Right renal cortex interstitium (tissue), 3 donors: ENCODE measurements at places on chromosomes 2 and 18. TPM values are rescaled to one million over a fixed set of nuclear protein-coding genes. Genes with fewer than 3 reads are reported as not detected.

DNA sequence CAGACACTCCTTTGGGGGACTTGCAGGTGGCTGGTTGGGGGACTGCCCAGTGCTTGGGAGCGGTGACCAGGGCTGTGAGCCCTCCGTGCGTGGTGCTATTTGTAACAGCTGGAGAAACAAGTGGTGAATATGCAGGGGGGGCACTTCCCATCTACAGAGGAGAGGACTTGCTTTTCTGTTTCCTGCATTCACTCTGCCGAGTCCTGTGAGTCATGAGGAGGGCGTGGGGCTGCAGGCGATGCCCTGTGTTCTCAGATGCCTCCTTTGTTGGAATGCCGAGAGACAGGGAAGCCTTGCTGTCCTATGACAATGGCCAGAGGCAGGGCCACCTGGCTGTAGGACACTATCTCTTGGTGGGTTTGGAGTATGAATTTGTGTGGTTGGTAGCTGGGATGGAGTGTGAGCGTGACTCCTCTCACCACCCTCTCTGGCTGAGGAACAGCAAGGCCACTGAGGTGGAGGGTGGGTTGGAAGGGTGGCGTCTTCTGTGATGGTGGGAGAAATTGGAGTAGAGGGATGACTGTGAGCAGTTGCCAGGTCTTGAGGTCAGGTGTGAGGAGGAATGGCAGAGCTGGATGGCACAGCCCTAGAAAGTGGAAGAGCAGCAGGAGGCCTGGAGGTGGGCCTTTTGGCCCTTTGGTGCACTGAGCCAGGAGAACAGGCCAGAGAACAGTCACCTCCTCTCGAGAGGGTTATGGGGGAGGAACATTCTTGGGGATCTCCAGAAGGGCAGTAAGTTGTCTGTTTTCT, 24.3 kb downstream of the FHOD3 start:
- DNase-seq = no peak

DNA sequence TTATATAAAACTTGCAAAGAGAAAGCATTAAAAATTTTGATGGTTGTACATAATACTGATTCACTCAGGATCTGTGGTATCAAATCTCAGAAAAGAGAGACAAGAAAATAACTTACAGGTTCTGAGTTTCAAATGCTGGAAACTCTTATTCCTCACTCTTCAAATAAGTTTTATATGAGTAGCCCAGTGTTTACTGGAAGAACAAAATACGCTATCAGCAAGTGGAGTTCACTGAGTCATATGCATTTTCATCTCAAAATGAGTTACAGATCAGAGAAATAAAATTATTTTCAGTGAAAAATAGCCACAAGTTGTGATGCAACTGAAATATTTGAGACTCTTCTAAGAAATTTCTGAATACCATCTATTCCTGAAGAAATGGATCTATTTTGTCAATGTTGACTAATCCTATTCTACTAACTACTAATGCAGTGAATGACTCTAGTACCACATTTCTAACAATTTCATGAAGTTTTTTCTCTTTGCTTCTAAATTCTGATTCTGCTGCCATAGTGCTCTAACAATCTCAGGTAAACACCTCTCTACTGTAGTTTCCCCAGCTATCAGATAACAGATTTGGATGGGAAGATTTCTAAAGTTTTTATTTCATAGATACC, 391.7 kb downstream of the ZEB2 start:
- DNase-seq = no peak

GRCh38 chr2:6927186-6927585, 10.0 kb downstream of the RNF144A start:
- DNase-seq = no peak

- no peak for DNase-seq
Observed at GRCh38 chr2:27121906-27122305, 1.7 kb upstream of the ABHD1 start.

- no peak for DNase-seq
Observed at GRCh38 chr2:225502971-225503370, 103.5 kb downstream of the NYAP2 start.

DNA sequence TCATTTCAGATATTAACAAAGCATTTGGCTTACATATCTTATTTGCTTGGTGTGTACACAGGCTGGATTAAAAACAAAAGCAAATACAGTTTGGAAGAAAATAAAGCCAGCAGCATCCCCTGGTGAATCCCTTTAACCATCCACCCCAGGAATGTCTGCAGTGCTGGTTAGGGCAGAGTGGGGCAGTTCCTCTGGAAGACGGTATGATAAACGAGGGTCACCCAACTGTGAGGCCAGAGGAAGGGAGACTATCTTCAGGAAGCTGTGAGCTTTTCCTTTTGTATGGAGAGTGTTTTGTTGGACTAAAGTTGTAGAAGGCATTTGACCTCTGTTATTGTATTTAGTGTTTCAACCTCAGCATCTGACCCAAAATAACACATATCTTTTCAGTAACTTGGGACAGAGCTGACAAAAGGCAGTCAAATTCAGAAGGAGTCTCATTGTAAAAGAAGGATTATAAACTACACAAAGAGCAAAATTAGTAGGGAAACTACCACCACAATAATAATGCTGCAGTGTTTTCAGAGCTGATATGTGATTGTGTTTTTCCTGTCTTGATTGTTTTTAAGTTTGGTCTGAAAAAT, 159.1 kb downstream of the FMNL2 start:
- no peak for DNase-seq

DNA sequence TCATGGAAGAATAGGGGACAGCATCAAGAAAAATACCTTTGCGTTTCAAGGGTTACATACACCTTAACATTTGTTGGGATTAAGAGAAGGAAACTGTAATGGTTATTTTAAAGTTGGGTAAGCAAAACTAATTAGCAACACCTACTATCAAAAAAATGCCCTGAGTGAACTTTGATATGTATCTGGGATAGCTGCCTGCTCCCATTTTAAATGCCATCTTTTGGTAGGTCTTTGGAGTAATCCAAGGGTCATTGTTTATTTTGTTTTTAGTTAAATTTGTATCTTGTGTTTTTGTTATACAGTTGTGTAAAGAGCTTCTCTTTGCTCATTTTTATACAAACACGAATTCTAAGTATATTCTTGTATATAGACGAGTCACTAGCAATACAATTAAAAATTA, 9.9 kb downstream of the PTPN4 start:
- DNase-seq = no peak

DNA sequence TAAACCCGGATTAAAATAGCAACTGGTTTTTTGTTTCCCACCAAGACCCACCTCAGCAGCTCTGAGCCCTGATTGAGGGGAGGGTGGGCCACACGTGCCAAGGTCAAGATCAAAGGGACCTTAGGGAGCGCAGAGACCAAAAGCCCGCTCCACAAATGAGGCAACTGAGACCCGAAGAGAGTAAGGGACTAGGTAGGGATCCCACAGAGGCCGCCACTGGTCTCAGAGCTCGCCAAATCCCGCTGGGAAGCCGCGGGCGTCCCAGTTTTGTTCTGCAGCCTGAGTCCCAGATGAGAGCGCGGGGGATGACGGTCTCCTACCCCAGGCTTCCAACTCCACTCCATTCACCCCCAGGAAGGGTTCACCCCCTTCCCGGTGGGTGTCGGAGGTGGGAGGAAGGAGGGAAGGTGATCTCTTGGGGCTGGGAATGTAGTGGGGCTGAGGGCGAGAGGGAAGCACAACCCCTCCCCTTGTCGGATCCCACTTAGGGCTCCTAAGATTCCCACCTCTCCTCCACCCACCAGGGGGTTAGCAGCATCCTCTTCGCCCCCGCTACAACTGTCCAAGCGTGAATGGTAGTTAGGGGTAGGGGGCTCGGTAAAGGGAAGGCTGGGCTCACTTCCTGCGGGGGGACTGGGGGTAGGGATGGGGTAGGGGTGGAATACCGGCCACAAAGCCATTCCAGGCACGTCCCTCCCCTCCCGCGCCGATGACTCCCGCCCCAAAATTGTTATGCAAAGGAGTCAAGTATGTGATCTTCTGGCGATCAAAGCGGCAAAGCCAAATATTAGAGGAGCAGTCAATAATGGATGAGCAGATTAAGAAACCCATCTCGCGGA, 7.3 kb upstream of the EN1 start:
- no peak for DNase-seq

- DNase-seq = no peak
Observed at GRCh38 chr2:64212801-64213321, 68.6 kb upstream of the PELI1 start.

- no peak for DNase-seq
Observed at GRCh38 chr2:31523871-31524492, 56.8 kb downstream of the SRD5A2 start.

GRCh38 chr2:218733171-218734021, 22.8 kb downstream of the TTLL4 start:
- DNase-seq = no peak

DNA sequence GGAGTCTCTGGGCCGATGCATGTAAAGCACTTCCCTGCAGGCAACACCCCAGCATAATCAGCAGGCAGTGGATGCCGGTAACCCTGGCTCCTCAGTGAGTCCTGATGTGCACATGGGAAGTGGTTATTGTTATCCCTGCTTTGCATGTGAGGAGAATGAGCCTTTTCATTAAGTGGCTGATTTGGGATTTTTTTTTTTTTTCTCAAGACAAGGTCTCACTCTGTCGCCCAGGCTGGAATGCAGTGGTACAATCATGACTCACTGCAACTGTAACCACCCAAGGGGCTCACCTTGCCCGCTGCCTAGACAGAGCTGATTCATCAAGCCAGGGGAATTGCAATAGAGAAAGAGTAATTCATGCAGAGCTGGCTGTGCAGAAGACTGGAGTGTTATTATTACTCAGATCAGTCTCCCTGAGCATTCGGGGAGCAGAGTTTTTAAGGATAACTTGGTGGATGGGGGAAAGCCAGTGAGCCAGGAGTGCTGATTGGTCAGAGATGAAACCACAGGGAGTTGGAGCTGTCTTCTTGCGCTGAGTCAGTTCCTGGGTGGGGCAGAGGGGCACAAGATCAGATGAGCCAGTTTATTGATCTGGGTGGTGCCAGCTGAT, 95.4 kb downstream of the SOCS6 start:
- DNase-seq = no peak

DNA sequence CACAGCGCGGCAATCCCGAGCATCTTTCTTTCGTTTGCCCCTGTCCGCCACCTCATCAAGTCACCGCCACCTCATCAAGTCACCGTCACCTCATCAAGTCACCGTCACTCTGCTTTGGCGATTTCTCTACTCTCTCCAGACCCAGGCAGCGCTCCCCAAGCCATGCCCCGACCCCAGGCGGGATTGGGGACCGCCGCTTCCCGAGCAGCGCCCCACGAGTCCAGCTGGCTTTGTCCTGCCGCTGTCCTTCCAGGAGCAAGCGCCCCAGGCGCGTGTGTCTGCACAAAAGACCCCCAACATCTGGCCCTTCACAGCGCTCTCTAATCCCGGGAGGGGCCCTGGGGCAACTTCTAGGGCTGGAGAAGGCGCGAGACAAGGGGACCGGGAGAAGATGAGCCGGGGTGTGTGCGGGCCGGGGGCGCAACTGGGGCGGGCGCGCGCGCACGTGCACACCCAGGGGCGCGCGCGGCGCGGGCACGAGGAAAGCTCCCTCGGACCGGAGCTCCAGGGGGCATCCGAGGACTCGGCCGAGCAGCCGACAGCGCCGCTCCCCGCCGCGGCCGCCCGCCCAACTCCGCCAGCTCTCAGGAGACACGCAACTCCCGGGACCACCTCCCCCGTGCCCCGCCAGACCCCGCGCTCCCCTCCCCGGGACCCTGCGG, 633 bp upstream of the RNF152 start:
- DNase-seq = no peak

- no peak for DNase-seq
Observed at GRCh38 chr2:96907115-96908041, 37.5 kb upstream of the SEMA4C start.

GRCh38 chr2:199228887-199229819, 228.6 kb downstream of the SATB2 start:
- no peak for DNase-seq

GRCh38 chr2:146990311-146991054, 854.3 kb upstream of the ACVR2A start:
- DNase-seq = no peak

DNA sequence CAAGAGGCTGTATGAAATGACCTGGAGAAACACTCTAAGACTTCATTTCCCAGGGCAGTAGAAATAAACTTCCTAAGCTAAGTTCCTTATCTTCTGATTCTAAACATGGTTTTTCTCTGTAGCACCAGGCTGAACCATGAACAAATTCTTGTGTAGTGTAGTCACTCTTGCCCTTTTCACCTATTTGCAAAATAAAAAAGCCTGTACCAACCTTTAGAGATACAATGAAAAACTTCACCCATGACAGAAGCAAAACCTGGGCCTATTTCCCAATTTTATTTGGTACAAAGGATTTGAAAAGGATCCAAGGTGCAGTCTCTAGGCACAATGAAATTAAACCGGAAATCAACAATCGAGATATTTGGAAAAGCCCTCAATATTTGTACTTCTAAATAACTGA, 43.6 kb downstream of the POLR1A start:
- no peak for DNase-seq

- DNase-seq = no peak
Observed at GRCh38 chr2:144889348-144889747, 369.4 kb upstream of the ZEB2 start.

DNA sequence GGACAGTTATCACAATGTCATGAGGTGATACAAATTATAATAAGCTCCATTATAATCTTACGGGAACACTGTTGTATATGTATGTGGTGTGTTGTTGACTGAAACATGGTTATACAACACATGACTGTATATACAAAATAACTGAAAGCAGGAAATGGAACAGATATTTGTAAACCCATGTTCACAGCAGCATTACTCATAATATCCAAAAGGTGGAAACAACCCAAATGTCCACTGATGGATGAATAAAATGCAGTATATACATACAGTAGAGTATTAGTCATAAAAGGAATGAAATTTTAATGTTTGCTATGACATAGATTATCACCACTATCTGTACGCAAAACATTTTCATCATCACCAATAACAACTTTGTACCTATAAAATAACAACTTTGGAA, 107.3 kb downstream of the USP34 start:
- no peak for DNase-seq

- DNase-seq = peak; percentile 61
Observed at GRCh38 chr2:10911291-10912075, at the start of gene KCNF1. KCNF1 (plus strand) TSS chr2:10911934; CDS start chr2:10912427, 493 bp downstream.

DNA sequence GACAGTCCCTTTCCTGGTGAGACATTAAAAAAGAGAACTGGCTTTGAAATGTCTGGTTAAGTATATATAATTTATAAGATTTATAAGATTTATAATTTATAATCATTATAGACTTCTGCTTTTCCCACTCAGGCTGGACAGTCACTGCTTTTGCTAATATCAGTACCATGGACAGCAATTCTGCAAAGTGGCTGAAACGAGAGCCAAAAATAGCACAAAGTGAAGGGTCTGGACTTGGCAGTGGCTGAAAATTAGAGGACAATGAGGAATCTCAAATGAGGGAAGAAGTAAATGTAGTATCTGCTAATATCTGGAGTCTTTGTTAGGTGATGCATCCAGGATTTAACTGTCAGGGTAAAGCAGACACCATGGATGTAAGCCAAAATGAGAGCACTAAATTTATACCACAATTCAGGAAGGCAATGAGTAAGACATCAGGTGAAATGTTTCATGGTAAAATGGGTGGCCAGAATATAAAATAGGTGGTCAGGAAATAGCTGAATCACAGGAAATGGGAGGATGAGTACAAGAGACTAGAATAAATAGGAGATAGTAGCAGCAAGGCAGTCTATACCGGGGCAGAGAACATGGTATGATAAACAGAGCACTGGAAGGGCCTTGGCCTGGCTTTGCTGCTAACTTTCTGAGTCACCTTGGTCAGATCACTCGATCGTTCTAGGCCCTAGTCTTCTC, 39.6 kb upstream of the BOD1L2 start:
- peak; percentile 42 for DNase-seq

- DNase-seq = no peak
Observed at GRCh38 chr18:57427429-57428201, 7.6 kb upstream of the ONECUT2 start.

Gene KLHL41
- polyA plus RNA-seq = 1.3 TPM

Gene TBC1D8
- polyA plus RNA-seq = 30.8 TPM

Gene COL4A3
- polyA plus RNA-seq = 50.6 TPM

Gene HRH4
- not detected for polyA plus RNA-seq

Gene AGAP1
- polyA plus RNA-seq = 18.0 TPM
